Activated CD8-positive, alpha-beta memory T cell treated with anti-CD3 and anti-CD28 coated beads, Interleukin-2, amount 10 ng/mL, durations not matched to agents 7 days and 5 days (primary cell): ENCODE measurements at places on chromosomes 3 and 15. TPM values are rescaled to one million over a fixed set of nuclear protein-coding genes. Genes with fewer than 3 reads are reported as not detected.

ZDHHC19 gene
- total RNA-seq: not detected

- no peak overlapping the region for H3K4me3 ChIP-seq
- no peaks in the 10 kb centered on the region for H3K27me3 ChIP-seq
- H3K27ac ChIP-seq: no peak overlapping the region
These were observed 38.6 kb downstream of the EPHA3 start for GRCh38 chr3:89145995-89146394.

- DNase-seq: no peak
- peaks cover 12% of the 10 kb centered on the region for H3K27me3 ChIP-seq
- no peaks in the 10 kb centered on the region for H3K36me3 ChIP-seq
- no peaks in the 10 kb centered on the region for H3K4me1 ChIP-seq
These were observed 151.8 kb upstream of the DPH6 start for GRCh38 chr15:35697549-35698299.

CCR8 gene
- total RNA-seq: 47.6 TPM

DNA sequence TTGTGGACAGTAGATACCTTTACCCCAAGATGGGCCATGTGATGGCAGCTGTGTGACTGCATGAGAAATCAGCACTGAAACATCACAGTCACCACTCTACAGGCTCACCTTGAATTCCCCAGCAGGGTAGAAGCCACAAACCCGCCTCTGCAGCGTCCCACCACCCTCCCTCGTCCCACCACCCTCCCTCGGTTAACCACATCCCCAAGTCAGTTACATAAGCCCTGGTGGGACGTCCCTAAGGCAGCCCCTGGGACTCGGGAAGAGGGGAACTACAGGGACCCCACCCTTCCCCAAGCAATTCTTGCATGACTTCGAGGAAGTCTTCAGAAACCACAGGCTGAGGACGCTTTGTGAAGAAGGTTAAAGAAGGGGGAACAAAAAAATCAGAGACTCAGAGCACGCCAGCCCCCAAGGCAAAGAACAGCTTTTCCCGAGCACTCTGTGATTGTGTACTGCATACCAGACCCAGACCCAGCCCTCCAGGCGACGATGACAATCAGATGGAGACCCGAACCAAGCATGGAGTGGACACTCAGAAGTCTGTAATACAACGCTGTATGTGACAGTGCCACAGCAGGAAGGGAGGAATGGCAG, 60.5 kb downstream of the SH3BP5 start:
- peak; percentile 90 for DNase-seq
- peaks cover 24% of the 10 kb centered on the region for H3K36me3 ChIP-seq
- H3K4me3 ChIP-seq: peak overlapping the region; percentile 45
- no peaks in the 10 kb centered on the region for H3K27me3 ChIP-seq

- DNase-seq: peak; percentile 54
- peaks cover 56% of the 10 kb centered on the region for H3K4me1 ChIP-seq
- peaks cover 28% of the 10 kb centered on the region for H3K27me3 ChIP-seq
- H3K27ac ChIP-seq: peak overlapping the region; percentile 97
- H3K4me3 ChIP-seq: peak overlapping the region; percentile 78
These were observed 897 bp upstream of the TLE3 start for GRCh38 chr15:70098461-70099166.

DNA sequence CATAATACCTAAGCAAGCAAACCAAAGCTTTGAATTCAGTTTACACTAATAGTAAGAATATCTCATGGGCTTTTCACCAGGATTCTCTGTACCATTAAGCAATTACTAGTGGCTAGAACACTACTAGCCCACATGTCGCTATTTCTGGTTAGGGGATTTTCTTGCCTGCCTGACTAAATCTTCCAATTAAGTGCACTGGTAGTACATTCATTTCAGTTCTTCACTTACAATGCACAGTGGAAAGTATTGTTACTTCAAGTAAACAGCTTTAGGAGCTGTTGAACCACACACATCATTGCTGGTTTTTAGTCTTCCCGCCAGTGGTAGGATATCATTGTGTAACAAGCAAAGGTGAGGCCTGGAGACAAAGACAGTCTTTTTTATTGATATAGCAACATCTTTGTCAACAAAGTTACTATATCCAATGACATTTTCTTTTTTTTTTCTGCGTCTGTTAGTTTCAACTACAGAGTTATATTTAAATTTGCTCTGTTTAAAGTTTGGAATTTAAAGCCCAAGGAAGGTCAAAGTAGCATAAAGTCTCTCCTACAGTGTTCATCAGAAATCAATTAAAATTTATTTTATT, 826.8 kb upstream of the NR2F2 start:
- no peaks in the 10 kb centered on the region for H3K27me3 ChIP-seq
- H3K36me3 ChIP-seq: no peaks in the 10 kb centered on the region
- no peak overlapping the region for H3K27ac ChIP-seq
- DNase-seq: no peak
- no peak overlapping the region for H3K4me3 ChIP-seq

DNA sequence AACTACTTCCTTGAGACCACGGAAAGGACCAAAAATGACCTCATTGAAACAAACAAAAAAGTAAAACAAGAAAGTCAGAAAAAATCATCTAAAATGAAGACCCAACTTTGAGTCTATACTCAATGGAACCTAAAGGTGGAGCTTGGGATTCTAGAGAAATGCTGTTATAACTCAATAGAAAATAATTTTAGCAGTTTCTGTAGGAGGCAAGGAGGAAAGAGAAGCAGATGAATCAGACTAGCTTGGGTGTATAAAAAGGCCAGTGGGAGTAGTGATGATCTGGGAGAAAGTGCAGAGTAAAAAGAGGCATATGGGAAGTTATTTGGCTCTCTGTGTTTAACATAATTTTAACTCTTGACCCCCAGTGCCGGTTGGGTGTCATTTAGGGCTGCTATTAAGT, 94.4 kb downstream of the TMCO5A start:
- no peaks in the 10 kb centered on the region for H3K4me1 ChIP-seq
- no peaks in the 10 kb centered on the region for H3K27me3 ChIP-seq
- no peak for DNase-seq
- no peaks in the 10 kb centered on the region for H3K36me3 ChIP-seq
- H3K4me3 ChIP-seq: no peak overlapping the region

DNA sequence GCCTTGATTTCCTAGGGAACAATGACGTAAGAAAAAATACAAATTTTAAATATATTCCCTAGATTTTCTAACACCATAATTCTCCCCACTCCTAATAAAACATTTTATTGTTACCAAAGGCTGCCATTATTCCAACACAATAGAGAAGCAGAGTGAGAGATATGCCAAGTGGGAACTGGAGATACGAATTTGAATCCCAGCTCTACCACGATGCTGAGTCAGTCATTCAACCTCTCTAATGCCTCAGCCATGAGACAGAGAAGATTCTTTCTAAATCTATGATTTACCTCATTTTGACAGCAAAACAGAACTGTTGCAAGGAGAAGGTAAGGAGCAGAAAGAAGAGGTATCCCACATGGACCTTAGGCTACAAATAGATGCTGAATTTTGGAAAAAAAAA, 112.5 kb downstream of the IGF2BP2 start:
- H3K4me1 ChIP-seq: no peaks in the 10 kb centered on the region
- no peaks in the 10 kb centered on the region for H3K36me3 ChIP-seq
- no peak for DNase-seq
- H3K4me3 ChIP-seq: no peak overlapping the region

- no peaks in the 10 kb centered on the region for H3K36me3 ChIP-seq
- no peak overlapping the region for H3K4me3 ChIP-seq
- H3K4me1 ChIP-seq: peaks cover 3% of the 10 kb centered on the region
- no peaks in the 10 kb centered on the region for H3K27me3 ChIP-seq
- DNase-seq: no peak
These were observed 51.9 kb downstream of the BBX start for GRCh38 chr3:107574650-107575049.

- DNase-seq: no peak
- H3K4me1 ChIP-seq: peaks cover 19% of the 10 kb centered on the region
- peak overlapping the region; percentile 36 for H3K27ac ChIP-seq
- H3K4me3 ChIP-seq: peak overlapping the region; percentile 32
These were observed 2.9 kb downstream of the GATA2 start for GRCh38 chr3:128489927-128490649.

DNA sequence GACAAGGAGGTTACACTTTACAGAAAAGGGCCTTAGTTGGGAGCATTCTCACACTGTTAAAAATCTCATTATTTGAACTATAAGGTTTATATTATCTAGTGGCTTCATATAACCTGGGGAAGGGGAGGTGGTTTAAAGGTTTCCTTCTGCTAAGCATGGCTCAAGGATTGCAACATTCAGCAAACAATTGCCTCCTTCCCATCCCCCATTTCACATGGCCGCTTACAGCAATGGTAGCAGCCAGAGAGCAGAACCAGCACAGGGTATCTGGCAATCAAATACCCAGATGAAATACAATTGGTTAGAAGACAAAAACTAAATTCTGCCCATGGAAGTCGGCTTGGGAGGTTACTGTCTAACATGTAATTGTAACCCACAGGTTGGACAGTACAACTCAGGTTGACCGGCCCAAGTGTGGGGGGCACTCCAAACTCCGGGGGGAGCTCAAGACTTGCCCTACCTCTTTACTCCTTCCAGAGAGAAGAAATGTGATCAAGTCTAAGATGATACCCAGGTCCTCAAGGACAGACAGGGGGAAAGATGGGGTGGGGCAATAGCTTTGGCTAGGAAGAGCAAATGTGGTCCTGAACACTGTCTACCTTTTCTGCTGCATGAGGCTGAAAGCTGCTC, 15.5 kb downstream of the ETV5 start:
- H3K27ac ChIP-seq: no peak overlapping the region
- H3K27me3 ChIP-seq: peaks cover 92% of the 10 kb centered on the region
- no peak overlapping the region for H3K4me3 ChIP-seq

CHAC1 gene
- total RNA-seq: 8.3 TPM

- H3K4me3 ChIP-seq: no peak overlapping the region
- H3K4me1 ChIP-seq: peaks cover 11% of the 10 kb centered on the region
- no peak overlapping the region for H3K27ac ChIP-seq
- no peak for DNase-seq
These were observed 3.6 kb downstream of the CLEC3B start for GRCh38 chr3:45029661-45030060.

TBC1D5 gene
- total RNA-seq: 58.9 TPM

PSTPIP1 gene
- total RNA-seq: 255 TPM

GRCh38 chr3:173650596-173650995, 253.1 kb downstream of the NLGN1 start:
- no peaks in the 10 kb centered on the region for H3K4me1 ChIP-seq
- H3K27ac ChIP-seq: no peak overlapping the region
- no peak overlapping the region for H3K4me3 ChIP-seq
- no peaks in the 10 kb centered on the region for H3K36me3 ChIP-seq
- DNase-seq: no peak

DNA sequence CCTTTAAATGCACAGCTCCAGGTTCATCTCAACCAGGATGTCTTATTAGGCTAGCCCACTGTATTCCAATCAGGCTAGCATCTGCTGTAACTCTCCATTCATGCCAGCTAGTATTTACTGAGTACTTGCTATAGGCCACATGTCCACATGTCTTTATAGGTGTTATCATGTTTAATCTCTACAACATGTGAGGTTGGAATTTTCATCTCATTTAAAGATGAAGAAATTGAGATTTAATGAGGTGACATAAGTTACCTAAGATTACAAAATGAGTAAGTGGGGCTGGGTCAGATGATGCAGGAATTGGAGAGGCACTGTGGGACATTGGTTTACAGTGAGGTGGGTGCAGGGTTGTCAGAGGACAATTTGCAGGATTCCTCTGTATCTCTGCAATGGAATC, 2.9 kb downstream of the IFT122 start:
- peaks cover 5% of the 10 kb centered on the region for H3K36me3 ChIP-seq
- peaks cover 41% of the 10 kb centered on the region for H3K4me1 ChIP-seq
- no peaks in the 10 kb centered on the region for H3K27me3 ChIP-seq
- DNase-seq: no peak
- H3K4me3 ChIP-seq: no peak overlapping the region
- H3K27ac ChIP-seq: peak overlapping the region; percentile 16

DNA sequence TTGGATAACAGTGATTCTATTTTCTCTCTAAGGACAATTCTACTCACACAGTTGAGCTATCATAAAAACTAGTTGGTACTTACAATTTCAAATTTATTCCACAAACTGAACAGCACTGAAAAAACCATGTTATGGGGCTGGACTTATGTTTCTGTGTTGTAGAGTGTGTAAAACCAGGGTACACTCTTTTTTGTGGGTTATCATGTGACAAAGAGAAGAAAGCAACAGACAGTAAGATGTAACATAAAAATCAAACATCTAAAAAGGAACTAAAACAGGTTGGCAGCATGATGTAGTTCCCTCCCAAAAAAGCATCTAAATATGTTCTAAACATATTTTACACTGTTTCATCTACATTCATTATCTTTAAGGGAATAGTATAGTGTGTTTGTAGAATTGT, 757.9 kb downstream of the ROBO1 start:
- H3K27me3 ChIP-seq: no peaks in the 10 kb centered on the region
- no peak for DNase-seq
- H3K36me3 ChIP-seq: no peaks in the 10 kb centered on the region
- no peak overlapping the region for H3K4me3 ChIP-seq
- no peak overlapping the region for H3K27ac ChIP-seq
- H3K4me1 ChIP-seq: no peaks in the 10 kb centered on the region

DUOXA1 gene
- not detected for total RNA-seq

GRCh38 chr15:86231864-86232721, 152.4 kb downstream of the AGBL1 start:
- peaks cover 2% of the 10 kb centered on the region for H3K4me1 ChIP-seq
- peaks cover 16% of the 10 kb centered on the region for H3K27me3 ChIP-seq
- H3K36me3 ChIP-seq: no peaks in the 10 kb centered on the region
- no peak overlapping the region for H3K4me3 ChIP-seq

DNA sequence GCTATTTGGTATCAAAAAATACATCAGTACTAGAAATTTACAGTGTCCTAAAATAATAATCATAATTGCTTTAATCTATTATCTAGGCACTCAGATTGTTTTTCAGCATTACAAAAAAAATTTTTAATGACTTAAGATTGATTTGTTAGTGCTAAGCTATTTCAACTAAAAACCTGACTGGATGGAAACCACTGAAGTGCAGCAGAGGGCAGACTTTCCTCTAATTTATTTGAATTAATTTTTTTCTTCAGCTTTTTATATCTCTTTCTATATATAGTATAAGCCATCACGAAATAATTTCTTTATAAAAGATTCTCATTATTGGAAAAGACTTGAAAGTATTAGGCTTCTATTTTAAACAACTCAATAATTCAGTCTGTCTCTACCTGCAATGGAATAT, 131.4 kb downstream of the IQCH start:
- no peak overlapping the region for H3K27ac ChIP-seq
- no peaks in the 10 kb centered on the region for H3K36me3 ChIP-seq
- no peak overlapping the region for H3K4me3 ChIP-seq

GRCh38 chr15:75195122-75195765, 6.4 kb upstream of the C15orf39 start:
- H3K4me1 ChIP-seq: peaks cover 23% of the 10 kb centered on the region
- no peaks in the 10 kb centered on the region for H3K36me3 ChIP-seq
- no peaks in the 10 kb centered on the region for H3K27me3 ChIP-seq
- H3K27ac ChIP-seq: no peak overlapping the region
- DNase-seq: no peak
- no peak overlapping the region for H3K4me3 ChIP-seq

DNA sequence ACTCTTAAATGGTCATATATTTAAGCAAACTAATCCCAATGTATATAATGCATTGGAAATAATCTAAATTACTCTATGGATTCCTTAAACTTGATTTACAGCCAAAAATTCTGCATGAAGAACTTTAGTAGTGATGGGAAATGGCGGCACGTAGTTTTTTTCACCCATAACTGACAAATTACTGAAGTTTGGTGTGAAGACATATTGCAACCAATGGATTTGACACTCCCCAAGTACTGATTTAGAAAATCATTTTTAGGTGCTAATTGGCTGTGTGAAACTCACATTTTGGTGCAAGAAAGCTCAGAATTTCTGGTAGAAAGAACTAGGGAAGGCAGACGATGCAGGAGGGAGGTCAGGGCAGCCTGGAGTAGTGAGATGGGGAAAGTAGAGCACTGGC, 19.3 kb upstream of the TMEM108 start:
- H3K4me1 ChIP-seq: no peaks in the 10 kb centered on the region
- peaks cover 7% of the 10 kb centered on the region for H3K27me3 ChIP-seq
- no peaks in the 10 kb centered on the region for H3K36me3 ChIP-seq
- H3K4me3 ChIP-seq: no peak overlapping the region
- DNase-seq: no peak
- H3K27ac ChIP-seq: no peak overlapping the region
